ENCODE measurements at places on chromosomes 1 and 21. TPM values are rescaled to one million over a fixed set of nuclear protein-coding genes. Genes with fewer than 3 reads are reported as not detected.

The TNFSF18 gene
- not detected for total RNA-seq

The SERBP1 gene
- 453 TPM for total RNA-seq

The FBLIM1 gene
- 18.6 TPM for total RNA-seq

The RSPH1 gene
- not detected for total RNA-seq
